ENCODE measurements at places on chromosomes 2 and 18.

DNA sequence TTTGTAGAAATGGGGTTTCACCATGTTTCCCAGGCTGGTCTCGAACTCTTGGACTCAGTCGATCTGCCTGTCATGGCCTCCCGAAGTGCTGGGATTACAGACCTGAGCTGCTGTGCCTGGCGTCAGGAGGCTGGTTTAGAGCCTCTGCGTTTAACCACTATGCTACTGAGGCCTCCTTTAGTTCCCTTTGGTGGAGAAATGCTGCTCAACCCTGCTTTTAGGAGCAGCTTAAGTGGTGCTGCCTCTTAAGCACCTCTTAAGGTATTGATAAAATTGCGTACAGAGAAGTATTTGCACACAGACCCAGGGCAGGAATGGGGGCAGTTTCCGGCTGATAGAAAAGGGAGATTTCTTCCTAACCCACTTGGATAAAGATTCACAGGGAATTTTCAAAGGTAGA, 8.0 kb downstream of the CD8A start:
- no peak for DNase-seq

- DNase-seq, result peak; percentile 90
Observed at GRCh38 chr2:42371611-42372473, 10.8 kb upstream of the COX7A2L start.

DNA sequence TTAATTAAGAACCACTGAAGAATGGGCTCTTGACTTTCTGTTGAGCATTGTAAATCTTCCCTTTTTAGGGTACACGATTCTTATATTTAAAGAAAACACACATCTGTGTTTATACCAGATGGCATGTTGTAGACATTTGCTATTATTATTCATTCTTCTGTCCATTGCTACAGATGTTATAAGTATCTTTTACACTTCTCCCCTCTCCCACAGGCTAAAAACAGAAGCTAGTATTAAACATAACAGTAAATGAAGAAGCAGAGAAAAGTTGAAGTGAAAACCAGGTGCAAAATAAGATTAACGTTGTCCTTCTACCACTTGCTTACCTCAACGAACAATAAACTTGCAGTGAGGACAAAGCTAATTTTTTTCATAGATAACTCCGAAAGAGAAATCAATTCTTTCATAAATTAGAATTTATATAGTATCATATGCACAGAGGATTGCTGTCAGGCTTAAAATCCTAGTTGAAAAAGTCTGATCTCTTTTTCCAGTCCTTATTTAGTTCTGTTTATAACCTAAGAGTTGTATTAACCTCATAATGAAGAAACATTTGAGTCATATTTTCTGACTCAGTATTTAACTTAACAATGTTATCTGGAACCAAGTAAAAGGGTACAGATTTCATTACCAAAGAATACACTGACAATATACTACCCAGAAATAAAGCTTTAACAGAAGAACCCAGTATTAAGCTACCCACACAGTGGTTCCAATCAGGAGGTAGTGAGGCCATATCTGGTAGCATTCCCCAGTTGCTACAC, 16.4 kb upstream of the ZNF385B start:
- no peak for DNase-seq

DNA sequence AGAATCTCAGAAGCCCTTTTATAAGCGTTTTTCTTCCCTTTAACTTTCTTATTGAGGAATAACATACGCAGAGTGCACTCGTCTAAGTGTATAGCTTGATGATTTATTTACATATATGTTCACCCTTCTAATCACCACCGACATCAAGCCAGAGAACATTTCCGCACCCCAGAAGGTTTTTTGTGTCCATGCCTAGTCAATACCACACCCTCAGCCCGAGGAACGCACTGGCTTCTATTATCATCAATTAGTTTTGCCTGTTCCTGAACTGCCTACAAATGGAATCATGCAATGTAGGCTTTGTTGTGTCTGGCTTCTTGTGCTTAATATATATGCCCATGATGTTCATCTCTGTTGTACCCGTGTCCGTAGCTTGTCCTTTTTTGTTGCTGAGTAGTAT, 27.7 kb downstream of the SDC1 start:
- no peak for DNase-seq

GRCh38 chr2:134306521-134306920, 52.6 kb downstream of the MGAT5 start:
- no peak for DNase-seq

- DNase-seq, result no peak
Observed at GRCh38 chr2:114800371-114800770, 357.9 kb downstream of the DPP10 start.

DNA sequence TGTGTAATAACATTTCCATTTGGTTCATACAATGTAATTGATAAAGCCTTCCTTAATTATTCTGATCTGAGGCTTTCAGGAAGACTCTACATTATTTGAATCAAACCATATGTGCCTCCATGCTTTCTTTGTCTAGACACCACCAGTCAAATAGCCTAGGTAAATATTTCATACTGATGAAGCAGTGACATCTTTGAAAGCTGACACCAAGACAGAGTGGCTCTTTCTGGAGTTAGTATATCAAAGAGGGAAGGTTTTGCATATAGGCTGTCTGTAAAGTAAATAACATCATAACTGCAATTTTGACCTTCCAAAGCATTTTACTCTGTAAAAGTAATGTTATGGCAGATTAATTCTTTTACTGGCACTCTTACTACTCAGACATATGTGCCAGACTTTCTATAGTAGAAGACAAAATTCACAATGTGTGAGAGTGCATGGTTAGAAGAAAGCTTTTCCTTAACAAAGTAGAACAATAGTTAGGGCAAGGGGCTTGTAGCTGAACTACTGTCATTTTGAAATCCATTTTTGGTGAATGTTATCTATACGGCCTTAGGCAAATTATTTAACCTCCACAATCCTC, 177.3 kb downstream of the ERBB4 start:
- DNase-seq, result no peak

DNA sequence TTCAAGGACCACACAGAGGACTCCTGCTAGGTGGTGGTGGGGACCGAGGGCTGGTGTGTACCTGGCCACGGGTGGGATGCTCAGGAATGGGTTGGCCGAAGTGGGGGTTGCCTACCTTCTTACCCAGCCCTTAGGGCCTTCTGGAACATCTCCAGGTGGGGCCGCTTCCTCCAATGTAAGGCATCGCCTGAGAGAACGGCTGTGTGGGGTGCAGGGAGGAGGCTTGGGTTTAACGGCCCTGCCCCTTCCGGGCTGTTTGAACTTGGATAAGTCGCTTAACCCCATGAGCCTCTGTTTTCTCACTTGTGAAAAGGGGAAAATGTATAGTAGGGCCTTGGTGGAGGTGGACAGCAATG, 35.0 kb downstream of the EMILIN2 start:
- DNase-seq, result no peak

- DNase-seq, result no peak
Observed at GRCh38 chr2:225177098-225177497, 134.8 kb upstream of the DOCK10 start.

All from SK-N-SH (cell line).